ENCODE measurements at places on chromosomes 5 and 9. TPM values are rescaled to one million over a fixed set of nuclear protein-coding genes. Genes with fewer than 3 reads are reported as not detected.

DNA sequence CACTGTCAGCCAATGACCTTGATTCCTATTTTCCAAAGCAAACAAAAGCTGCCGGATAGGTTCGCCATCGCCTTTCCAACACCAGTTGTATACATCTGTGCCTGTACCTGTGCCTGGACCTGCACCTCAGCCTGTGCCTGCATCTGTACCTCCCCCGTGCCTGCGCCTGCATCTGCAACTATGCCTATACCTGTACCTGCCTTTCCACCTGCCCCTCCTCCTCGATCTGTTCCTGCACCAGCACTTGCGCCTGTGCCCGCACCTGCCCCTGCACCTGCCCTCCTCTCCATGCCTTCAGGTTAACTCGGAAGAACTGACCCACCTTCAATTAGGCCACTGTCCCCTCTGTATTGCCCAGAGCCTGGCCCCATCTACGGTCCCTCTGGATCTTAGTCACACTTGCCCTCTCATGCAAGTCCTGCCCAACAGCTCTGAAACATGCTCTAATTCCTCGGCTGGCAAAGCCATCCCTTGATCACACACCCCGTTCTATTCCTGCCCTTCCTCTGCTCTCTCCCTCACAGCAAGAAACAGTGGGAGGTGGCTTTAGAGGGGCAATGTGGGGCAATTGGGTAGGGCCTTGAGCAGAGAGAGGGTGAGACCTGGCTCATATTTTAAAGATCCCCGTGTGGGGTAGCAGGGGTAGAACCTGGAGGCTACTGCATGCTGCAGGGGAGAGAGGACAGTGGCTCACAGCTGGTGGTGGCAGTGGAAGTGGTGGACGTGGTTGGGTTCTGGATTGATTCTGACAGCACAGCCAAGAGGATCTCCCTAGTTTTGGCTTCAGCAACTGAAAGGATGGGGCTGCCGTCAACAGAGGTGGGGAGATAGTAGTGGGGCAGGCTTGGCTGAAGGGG, 59.6 kb upstream of the PHYKPL start:
- DNase-seq: no peak
- no peaks in the 10 kb centered on the region for H3K36me3 ChIP-seq
- H3K4me1 ChIP-seq: peaks cover 15% of the 10 kb centered on the region
- H3K27ac ChIP-seq: no peak overlapping the region
- no peak overlapping the region for H3K4me3 ChIP-seq

GRCh38 chr9:77453825-77454647, 194.1 kb downstream of the GNA14 start:
- no peak overlapping the region for H3K27ac ChIP-seq
- H3K4me3 ChIP-seq: no peak overlapping the region
- no peaks in the 10 kb centered on the region for H3K27me3 ChIP-seq
- H3K4me1 ChIP-seq: peaks cover 2% of the 10 kb centered on the region
- DNase-seq: no peak

DNA sequence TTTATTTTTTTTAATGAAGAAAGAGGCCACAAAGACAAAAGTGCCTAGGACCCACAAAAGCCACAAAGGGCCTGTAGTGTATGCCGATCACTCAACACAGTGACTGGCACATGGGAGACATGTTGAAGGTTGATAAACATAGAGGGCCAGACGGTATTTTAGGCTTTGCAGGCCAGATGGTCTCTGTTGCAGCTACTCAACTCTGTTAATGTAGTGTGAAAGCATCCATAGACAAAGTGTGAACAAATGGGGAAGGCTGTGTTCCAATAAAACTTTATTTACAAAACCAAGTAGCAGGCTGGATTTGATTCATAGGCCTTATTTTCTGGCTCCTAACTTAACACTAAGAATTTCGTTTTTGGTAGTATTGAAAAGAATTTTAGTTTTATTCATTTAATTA, 139.9 kb downstream of the SGCD start:
- H3K27ac ChIP-seq: no peak overlapping the region
- H3K27me3 ChIP-seq: no peaks in the 10 kb centered on the region
- DNase-seq: no peak

IL5 gene
- not detected for total RNA-seq

- no peaks in the 10 kb centered on the region for H3K27me3 ChIP-seq
- H3K36me3 ChIP-seq: no peaks in the 10 kb centered on the region
- H3K4me3 ChIP-seq: no peak overlapping the region
- H3K4me1 ChIP-seq: no peaks in the 10 kb centered on the region
- H3K27ac ChIP-seq: no peak overlapping the region
These were observed 159.0 kb downstream of the HACD4 start for GRCh38 chr9:20872340-20872977.

DNA sequence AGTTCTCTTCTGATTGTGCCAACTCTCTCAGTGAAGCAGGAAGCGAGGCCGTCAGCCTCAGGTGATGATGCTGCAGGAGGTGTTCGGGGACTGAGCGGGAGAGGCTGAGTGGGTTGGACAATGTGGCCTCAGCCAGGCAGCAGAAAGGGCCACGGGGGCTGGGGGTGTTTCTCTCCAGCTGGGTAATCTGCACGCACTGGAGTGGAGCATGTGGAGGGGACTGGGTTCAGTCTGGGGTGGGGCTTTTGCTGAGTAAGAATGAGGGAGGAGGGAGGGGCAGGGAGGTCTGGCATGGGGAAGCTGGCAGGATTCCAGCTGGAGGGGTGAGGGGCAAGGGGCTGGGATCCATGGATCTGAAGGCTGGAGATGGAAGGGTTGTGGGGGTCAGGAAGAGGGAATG, 60.8 kb upstream of the PHYKPL start:
- no peak for DNase-seq
- no peaks in the 10 kb centered on the region for H3K36me3 ChIP-seq
- H3K27me3 ChIP-seq: peaks cover 44% of the 10 kb centered on the region
- no peak overlapping the region for H3K4me3 ChIP-seq

ABLIM3 gene
- total RNA-seq: 33.2 TPM

DNA sequence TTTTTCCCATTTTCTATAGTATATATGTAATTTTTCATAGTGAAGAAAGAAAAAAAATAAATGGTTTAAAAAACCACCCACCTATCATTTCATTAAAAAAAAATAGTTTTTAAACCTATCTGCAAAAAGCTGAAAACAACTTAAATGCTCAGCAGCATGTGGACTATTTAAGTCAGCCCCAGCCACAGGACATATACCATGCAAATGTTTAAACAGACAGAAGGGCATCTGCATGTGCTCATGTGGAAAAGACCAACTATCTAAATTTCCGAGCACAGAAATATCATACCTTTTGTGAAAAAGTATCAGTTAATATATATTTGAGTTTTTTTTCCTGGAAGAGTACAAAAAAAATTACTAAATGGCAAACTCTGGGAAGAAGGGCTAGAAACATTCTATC, 143.4 kb downstream of the EPB41L4A start:
- no peak overlapping the region for H3K27ac ChIP-seq
- H3K4me1 ChIP-seq: no peaks in the 10 kb centered on the region
- no peaks in the 10 kb centered on the region for H3K36me3 ChIP-seq
- DNase-seq: no peak
- no peak overlapping the region for H3K4me3 ChIP-seq

DNA sequence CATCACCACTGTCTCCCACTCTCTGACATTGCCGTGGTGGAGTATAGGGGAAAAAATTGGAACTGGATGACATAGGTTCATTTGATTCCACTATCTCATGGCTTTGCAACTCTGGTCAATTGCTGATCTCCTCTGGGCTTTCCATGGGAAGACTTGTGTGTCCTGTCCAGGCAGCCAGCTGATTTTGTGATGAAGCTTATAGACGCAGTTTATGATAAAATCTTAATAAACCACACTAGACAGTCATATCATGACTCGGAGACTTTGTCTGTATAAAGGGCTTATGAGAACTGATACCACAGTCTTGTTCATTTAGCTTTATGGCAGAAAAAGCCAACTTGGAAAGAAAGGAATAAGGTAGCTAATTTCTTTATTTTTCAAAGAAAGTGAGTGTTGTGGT, 296.5 kb downstream of the MAST4 start:
- no peaks in the 10 kb centered on the region for H3K36me3 ChIP-seq
- H3K4me3 ChIP-seq: no peak overlapping the region
- no peak overlapping the region for H3K27ac ChIP-seq
- peaks cover 3% of the 10 kb centered on the region for H3K4me1 ChIP-seq
- DNase-seq: no peak

DNA sequence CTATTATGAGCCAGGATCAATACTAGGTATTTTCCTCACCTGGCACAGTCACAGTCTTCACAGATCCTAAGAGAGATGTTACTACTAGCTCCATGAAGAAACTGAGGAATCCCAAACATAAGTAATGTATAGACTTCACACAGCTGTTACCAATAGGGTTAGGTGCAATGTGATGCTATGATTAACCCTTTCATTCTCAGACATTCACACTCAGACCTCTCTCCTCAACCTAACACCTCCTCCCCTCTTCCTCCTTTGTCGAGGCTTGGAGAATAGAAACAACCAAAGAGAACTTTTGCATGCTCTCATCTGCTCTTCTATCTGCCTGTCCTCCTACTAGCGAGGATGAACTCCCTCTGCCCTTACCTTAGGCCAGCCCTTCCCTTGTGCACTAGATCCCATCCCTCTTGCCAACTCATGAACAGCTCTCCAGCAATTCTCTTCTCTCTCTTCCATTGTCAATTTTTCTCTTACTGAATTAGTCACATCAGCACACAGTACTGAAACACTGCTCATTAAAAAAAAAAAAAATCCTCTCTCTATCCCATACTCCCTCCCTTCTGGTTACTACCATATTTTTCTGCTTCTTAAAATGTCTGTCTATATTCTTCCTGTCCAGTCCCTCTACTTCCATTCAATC, 47.7 kb downstream of the MAPKAP1 start:
- H3K4me1 ChIP-seq: no peaks in the 10 kb centered on the region
- no peak overlapping the region for H3K27ac ChIP-seq
- no peak overlapping the region for H3K4me3 ChIP-seq
- no peaks in the 10 kb centered on the region for H3K27me3 ChIP-seq
- DNase-seq: no peak

DNA sequence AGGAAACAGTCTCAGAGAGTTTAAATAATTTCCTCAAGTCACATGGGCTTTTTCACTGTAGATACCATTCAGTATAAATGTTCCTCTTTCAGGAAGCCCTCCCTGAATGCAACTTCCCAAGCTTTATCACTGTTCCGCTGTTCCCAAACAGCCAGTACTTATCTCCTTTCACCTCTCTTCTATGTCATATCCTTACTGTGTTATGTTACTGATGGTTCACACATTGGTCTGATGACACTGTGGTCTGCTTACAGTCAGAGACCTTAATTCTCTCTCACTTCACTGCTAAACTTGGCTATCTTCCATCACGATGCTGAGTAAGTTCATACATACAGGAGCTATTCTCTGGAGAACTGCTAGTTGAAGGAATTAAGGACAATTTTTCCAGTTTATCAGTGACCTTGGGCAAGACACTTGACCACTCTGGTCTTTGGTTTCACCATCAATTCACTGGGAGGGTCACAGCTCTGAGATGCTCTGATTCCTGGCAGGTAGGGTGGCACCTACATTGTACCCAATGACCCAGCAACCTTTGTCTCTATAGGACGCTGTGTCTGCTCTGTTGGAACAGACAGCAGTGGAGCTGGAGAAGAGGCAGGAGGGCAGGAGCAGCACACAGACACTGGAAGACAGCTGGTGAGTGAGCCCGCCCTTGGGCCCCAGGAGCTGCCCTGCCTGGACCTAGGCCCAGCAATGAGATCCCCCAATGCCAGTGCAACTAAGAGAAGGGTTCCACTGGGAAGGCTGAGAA, 42.1 kb upstream of the RARS1 start:
- DNase-seq: no peak
- no peaks in the 10 kb centered on the region for H3K4me1 ChIP-seq
- no peak overlapping the region for H3K4me3 ChIP-seq
- no peaks in the 10 kb centered on the region for H3K27me3 ChIP-seq
- H3K36me3 ChIP-seq: no peaks in the 10 kb centered on the region
- no peak overlapping the region for H3K27ac ChIP-seq

FGFR4 gene
- total RNA-seq: 84.8 TPM

CKMT2 gene
- 91.3 TPM for total RNA-seq

DNA sequence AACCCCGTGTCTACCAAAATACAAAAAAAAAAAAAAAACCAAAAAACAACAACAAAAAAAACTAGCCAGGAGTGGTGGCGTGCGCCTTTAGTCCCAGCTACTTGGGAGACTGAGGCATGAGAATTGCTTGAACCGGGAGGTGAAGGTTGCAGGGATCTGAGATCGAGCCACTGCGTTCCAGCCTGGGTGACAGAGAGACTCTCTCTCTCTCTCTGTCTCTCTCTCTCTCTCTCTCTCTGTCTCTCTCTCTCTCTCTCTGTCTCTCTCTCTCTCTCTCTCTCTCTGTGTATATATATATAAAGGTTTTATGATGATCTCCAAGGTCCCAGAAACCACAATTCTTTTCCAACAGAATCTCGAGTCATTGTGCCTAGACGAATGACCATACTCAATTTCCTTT, 18.8 kb upstream of the ANKRD33B start:
- no peak overlapping the region for H3K27ac ChIP-seq
- DNase-seq: no peak
- peaks cover 17% of the 10 kb centered on the region for H3K27me3 ChIP-seq
- no peak overlapping the region for H3K4me3 ChIP-seq

- H3K27ac ChIP-seq: no peak overlapping the region
- peak; percentile 73 for DNase-seq
- no peak overlapping the region for H3K4me3 ChIP-seq
- H3K4me1 ChIP-seq: no peaks in the 10 kb centered on the region
These were observed 101.7 kb upstream of the TLX3 start for GRCh38 chr5:171207256-171207847.

GRCh38 chr5:115599502-115599901, 2.8 kb downstream of the TICAM2 start:
- no peak overlapping the region for H3K4me3 ChIP-seq
- DNase-seq: peak; percentile 69
- H3K27ac ChIP-seq: no peak overlapping the region

GRCh38 chr5:5188376-5189050, 48.4 kb downstream of the ADAMTS16 start:
- H3K27me3 ChIP-seq: no peaks in the 10 kb centered on the region
- no peaks in the 10 kb centered on the region for H3K4me1 ChIP-seq
- no peaks in the 10 kb centered on the region for H3K36me3 ChIP-seq
- H3K27ac ChIP-seq: no peak overlapping the region
- DNase-seq: no peak

GRCh38 chr5:1508659-1509290, 15.0 kb downstream of the LPCAT1 start:
- H3K4me3 ChIP-seq: no peak overlapping the region
- no peak for DNase-seq
- no peak overlapping the region for H3K27ac ChIP-seq
- H3K4me1 ChIP-seq: peaks cover 18% of the 10 kb centered on the region

- H3K27me3 ChIP-seq: no peaks in the 10 kb centered on the region
- DNase-seq: peak; percentile 75
- H3K4me3 ChIP-seq: no peak overlapping the region
These were observed 455.6 kb upstream of the CD180 start for GRCh38 chr5:67652201-67652600.

GRCh38 chr5:154278186-154278585, 87.7 kb downstream of the GALNT10 start:
- no peaks in the 10 kb centered on the region for H3K27me3 ChIP-seq
- no peak overlapping the region for H3K4me3 ChIP-seq
- peaks cover 26% of the 10 kb centered on the region for H3K4me1 ChIP-seq

Data from muscle of leg (tissue), 16 donors.